ENCODE measurements at places on chromosomes 1 and 21.

DNA sequence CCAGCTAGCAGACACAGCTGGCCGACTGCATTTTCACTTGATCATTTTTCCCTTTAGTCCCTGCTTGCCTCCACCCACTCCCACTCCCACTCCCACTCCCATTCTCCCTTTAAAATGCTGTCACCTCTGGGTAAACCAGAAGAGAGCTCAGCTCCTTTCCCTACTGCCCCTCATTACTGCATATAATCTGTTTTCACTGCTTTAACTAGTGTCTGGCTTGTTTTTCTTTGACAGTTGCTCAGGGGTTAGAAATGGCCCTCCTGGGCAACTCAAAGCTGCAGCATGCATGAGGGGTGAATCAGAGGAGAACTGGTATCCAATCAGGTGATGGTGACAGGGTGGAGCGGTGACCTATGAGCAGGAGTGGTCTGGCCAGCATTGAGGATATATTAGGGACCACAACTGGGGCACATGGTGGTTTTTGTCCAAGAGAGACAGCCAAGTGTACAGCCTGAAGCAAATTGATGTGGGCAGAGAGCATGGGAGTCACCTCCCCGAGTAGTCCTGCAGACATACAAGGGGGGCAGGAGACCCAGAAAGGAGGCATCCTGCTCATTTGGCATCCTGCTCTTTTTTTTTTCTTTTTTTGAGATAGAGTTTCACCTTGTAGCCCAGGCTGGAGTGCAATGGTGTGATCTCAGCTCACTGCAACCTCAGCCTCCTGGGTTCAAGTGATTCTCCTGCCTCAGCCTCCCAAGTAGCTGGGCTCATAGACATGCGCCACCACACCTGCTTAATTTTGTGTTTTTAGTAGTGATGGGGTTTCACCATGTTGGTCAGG is 42.6 kb upstream of the SRSF10 start:
- DNase-seq, result peak; percentile 80

DNA sequence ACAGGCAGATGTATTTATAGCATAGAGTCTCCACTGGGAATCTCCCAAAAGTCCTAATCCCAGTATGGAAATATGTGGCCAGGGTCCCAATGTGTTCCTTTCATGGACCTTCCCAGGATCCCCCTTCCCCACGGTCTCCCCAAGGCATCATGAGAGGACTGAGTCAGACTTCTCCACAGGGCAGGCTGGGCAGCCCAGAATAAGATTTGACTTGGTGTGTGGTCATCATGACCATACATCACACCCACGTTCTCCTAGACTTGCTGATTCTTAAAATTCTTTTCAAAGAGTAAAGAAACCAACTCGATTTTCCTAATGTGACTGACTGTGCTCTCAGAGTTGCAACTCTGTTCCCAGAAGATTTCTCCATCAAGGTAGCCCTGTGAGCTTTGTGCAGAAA is 93.9 kb upstream of the CD34 start:
- peak; percentile 64 for DNase-seq

DNA sequence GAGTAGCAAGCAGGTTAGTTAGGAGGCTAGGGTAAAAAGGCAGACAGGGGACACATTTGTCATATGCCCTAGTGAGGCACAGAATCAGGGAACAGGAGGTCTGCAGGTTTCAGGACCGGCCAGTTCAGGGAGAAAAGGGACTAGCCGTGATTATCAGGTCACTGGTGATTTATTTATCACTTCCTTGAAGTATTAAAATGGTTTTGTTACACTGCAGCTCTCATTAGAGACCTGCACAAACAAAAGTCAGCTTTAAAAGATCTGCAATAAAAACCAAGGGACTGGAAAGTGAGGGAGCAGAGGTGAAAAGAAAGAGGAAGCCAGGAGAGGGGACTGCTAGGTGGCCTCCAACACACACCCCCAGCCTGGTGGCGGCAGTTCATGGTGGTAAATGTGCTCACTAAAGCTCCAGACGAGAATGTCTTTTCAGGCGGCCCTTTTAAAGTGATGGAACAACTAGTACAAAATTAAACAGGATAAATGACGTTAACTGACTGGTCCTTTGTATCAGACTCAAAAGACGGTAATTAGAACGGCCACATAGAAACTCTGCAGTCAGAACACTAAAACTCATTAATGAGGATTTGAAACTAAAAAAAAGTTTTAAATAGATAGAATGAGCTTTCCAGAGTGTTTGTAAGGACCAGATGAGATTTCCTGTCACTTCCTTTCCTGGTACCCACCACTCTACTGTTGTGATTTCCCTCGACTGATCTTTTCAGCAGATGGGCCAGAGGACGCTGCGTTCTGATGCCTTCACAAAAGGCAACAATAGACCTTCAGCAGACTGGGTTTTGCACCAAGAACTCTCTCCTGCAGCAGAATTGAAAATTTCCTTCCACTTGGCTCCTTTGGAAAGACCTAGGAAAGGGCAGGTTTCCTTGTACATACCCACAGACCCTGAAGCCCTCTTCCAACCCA is 136.8 kb downstream of the NTPCR start:
- DNase-seq, result no peak

DNA sequence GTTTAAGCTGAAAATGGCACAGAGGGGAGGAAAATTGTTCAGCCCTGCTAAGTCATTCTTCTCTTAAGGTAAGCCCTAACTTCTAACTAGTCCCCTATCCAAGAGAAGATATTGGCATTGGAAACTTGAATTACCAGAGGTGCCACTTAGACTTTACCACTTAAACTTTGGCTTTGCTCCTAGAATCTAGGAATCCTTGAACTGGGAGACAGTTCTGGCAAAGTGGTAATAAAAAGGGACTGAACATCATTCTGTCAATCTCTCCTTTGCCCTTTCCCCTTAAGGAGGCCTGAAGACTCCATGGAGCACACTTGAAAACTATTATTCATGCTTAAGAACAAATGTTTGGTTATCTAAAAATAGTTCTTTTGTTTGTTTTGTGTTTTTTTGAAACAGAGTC is 8.4 kb downstream of the ATP1A4 start:
- no peak for DNase-seq

- DNase-seq, result no peak
Measured at GRCh38 chr1:239363930-239364329, 22.4 kb upstream of the CHRM3 start.

GRCh38 chr21:45735259-45736000 is 91.9 kb downstream of the PCBP3 start:
- no peak for DNase-seq

DNA sequence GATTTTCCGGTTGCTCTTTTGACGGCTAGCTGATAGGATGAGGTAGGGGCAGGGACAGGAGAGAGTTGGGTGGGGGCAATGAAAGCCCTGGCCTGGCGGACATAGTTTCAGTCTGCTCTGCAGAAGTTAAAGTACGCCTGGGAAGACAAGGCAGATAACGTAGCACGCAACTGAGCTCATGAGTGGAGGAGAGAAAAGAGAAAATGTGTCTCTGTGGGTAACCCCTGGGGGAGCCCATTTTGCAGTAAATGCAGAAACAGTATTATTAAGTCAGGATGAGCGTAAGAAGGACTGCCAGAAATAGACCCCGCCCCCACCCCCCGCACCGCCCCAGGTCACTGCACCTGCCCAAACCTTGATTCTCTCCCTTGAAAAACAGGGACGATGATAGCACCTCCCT is 51.7 kb upstream of the TARBP1 start:
- no peak for DNase-seq

Measured in fibroblast of skin of right quadriceps (primary cell).